Foreskin melanocyte (primary cell): ENCODE measurements at places on chromosomes 7 and 10.
A peak's percentile ranks its signal among the peaks of the same experiment; 100 is the strongest.

GRCh38 chr7:45663965-45664633, 89.9 kb downstream of the ADCY1 start:
- DNase-seq: no peak

DNA sequence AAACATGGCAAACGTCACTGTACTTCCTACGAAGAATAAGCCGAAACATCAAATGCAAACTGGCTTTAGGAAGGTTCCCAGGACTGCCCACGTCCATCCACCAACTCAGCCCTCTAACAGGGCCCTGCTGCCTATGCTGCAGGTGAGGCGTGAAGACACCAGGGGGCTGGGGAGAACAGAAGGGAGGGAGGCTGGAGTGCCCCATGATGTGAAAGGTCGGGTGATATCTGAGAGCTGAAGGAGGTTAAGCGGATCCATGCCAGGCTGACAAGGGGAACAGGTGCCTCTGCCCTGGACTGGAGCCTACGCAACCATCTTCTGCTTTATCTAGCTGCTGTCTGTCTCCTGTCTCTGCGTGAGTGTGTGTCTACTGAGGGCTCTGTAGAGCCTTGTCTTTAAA, 40.2 kb upstream of the ATP6V0A4 start:
- no peak for DNase-seq

GRCh38 chr7:19113002-19113350, 4.5 kb downstream of the TWIST1 start:
- no peak for DNase-seq

- DNase-seq: no peak
Measured at GRCh38 chr10:26739071-26739631, 41.6 kb downstream of the PDSS1 start.

DNA sequence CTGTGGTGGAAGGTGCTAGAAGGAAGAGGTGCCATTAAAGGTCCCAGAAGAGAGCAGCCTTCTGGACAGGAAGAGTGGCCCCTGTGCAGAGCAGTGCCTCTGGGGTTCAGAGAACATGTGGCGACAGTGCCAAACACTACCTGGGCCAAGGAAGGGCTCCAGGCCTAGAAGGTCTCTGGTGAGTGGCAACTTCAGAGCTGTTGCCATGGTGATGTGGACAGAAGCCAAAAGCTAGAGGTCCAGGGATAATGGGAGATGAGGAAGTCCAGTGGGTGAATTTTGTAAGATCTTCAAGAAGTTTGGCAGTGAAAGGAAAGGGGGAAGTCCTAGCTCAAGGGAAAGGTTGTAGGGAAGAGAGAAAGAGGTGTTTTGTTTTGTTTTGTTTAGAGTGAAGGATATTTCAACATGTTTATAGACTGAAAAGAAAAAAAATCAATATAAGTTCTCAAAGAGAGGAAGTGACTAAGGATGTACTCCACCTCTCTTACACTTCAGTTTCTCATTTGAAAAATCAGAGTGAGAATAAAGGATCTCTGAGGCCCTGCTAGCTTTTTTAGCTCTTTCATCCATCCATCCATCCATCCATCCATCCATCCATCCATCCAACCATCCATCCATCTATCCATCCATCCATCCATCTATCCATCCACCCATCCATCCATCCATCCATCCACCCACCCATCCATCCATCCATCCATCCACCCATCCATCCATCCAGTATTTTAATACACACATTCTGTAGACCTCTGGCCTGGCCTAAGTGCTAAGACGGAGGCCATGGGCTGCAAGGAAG, 77.1 kb upstream of the DUSP5 start:
- no peak for DNase-seq

GRCh38 chr10:64283621-64284020, 762.4 kb downstream of the REEP3 start:
- DNase-seq: peak; percentile 68

DNA sequence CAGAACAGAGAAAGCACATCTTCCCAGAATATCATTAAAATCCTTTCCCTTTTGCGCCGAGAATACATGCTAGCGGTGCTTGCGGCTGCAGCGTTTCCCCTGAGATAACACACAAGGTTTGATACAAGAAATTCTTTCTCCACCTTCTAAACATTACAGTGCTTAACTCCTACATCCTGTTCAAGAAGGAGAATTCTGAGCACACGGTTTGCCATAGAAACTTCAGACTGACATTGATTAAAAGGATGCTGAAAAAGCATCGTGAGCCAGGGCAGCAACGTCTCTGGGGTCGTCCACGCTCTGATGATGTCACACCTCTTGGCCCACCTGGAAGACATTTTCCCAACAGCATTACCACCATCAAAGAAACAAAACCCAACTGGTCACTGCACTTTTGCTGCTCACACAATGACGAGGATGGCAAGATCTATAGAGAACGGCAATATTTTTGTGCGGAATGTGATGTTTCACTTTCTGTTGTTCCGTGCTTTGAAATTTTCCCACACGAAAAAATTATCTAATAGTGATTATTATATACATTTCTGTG, 27.0 kb upstream of the PRSS1 start:
- DNase-seq: no peak

GRCh38 chr7:34487391-34488115, 170.5 kb upstream of the NPSR1 start:
- DNase-seq: no peak

GRCh38 chr7:45713669-45714520, 139.7 kb downstream of the ADCY1 start:
- DNase-seq: no peak

DNA sequence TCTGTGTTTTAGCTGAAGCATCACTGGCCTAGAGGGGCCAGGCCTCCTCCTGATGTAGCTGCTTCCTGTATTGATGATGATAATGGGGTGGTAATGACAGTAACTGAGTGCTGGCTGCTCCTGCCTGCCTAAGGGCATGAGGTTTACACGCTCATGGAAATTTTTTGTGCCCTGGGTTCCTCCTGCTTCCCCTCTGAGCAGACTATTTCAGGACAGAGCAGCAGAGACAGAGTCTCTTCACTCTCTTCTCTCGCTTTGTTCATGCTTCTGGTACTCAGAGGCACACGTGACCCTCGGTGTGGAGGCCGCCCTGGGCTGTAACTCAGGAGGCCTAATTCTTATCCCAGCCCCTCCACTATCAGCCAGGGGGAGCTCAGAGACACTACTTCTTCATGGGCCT, 27.9 kb downstream of the LRRC20 start:
- no peak for DNase-seq

DNA sequence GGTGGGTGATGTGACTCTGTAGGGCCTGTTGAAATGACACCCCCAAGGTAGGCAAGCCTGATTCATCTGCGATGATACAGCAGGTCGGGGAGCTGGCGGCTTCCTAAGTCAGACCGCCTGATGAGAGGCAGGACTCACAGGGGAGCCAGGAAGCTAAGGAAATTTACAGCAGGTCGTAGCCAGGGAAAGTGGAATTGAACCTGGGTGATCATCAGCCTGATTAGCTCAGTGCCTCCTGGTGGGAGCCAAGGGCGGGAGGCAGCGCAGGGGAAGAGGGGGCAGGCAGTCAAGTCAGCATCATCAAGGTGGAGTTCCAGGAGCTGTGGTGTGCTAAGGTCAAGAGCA, 18.5 kb upstream of the TRIM56 start:
- no peak for DNase-seq
